ENCODE measurements at places on chromosomes 6 and 20.

- no peak for DNase-seq
Measured at GRCh38 chr6:150631283-150631983, 31.7 kb downstream of the PLEKHG1 start.

DNA sequence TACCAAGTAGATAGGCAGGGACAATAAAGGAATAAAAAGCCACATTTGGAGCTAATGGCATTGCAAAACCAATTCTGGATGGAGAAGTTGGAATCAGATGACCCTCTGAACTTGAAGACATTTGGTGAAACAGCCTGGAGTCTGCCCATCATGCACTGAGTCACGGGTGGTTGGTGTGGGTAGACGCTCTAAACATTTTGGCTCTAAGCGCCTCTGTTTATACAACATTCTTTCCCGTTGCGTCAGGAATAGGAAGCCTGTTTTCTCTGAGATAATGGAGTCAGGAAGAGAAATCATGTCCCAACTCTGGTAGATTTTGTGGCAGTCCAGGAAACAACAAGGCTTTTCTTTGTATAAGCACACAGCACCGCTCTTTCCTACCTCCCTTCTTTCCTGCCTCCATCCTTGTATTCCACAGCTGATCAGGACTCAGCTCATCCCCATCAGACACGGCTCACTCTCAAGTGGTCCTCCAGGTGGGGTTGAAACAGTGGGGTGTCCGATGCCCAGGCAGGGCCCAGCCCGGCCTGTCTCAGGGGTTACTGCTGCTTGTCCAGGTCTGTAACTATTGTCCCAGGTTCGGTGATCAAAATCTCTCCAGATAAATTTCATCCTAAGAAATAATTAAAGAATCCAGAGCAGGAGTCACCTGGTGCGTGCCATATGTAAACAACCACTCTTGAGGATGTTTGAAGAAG lies 12.1 kb upstream of the RAMACL start:
- no peak for DNase-seq

GRCh38 chr20:35502352-35502751 lies 27.1 kb downstream of the C20orf173 start:
- DNase-seq, result no peak

DNA sequence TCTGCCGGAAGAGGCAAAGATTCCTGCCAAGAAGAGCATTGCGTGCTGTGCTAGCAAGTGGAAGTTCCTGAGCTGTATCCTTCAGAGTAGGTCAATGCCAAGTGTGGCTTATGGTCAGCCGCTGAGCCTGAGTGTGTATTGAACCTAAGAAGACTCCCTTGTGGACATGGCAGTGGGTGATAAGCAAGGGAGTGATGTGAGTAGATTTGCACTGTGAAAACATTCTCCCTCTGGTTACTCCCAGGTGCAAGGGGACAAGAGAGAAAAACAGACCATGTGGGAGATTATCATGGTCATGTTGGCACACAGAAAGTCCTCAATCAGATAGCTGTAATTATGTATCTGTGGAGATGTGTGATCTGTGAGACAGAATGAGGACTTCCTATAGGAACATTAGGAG lies 6.1 kb upstream of the TMEM74B start:
- no peak for DNase-seq

GRCh38 chr6:144647971-144648651 lies 363.0 kb downstream of the UTRN start:
- no peak for DNase-seq

DNA sequence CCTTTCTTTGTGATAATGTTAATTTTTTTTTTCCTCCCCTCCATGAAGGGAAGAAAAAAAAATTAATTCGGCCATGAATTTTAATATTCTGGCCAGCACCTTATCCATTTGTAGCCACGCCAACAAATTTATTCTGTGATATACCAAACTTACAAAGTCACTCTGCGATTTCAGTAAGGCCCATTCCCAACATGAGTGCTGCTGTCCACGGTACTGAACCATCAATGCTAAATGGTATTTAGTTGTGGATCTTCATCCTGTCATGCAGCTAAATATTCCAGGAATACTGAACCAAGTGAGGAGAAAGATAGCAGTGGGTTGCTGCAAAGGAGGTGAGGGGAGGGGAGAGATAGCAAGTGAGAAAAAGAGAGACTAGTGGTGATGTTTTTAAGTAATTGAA lies 19.5 kb upstream of the RSPH4A start:
- DNase-seq, result no peak

DNA sequence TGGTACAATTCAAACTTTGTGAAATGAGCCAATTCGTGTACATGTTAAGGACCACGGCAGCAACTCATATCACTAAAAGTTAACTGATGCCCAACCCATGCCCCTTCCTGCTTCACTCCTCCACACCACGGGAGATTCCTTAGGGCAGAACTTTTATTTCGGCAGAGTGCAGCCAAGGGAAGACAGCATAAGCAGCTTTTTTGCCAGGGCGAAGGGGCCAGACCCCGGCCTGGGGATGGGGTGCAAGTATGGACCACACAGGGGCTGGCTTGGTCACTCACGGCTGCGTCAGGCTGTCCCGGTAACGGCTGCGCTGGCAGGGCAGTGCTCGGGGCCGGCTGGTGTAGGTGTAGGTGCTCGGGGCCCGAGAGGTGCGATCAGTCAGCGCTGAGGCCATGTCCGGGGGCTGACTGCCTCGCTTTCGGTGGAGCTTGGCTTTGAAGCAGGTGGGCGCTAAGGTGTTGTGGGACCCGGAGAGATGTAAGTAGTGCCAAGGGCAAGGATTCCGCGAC lies 792 bp downstream of the RSPH3 start:
- no peak for DNase-seq

DNA sequence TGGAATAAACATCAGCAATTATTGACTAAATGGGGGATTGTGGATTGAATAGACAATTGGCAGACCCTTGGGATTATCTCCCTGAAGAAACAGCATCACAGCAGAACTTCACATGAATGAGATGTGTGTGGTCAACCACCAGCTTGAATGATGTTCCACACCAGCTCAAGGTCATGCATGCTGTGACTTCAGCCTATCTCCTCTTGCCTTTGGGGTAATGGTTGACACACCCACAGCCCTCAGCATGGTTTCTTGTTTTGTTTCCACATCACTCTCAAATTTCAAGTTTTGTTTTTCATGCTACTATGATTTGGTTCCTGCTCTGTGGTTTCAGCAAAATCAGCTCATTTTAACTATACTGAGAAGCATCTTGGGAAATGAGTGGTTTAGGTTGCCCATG lies 94.3 kb downstream of the PAK5 start:
- DNase-seq, result no peak

GRCh38 chr20:25538838-25539665 lies 46.3 kb downstream of the NINL start:
- no peak for DNase-seq

DNA sequence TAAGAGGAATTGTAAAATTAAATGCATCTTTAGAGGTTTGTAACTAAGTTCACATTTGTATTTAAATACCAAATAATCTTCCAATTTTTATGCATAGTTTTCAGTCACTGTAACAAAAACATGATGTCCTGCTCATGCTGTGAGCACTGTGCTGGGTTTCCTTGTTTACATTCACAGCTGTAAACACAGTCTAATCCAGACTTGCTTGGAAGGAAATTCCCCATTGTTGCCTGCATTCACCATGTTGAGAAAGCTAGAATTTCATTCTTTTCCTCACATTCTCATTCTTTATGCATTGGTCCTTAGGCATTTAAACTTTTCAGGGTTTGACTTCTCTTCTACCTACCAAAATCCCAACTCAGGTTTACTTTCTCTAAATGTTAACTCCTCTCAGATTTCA lies 242.0 kb upstream of the TBX18 start:
- DNase-seq, result no peak

Data from WERI-Rb-1 (cell line).